ENCODE measurements at places on chromosomes 5 and 9.
A peak's percentile ranks its signal among the peaks of the same experiment; 100 is the strongest.

DNA sequence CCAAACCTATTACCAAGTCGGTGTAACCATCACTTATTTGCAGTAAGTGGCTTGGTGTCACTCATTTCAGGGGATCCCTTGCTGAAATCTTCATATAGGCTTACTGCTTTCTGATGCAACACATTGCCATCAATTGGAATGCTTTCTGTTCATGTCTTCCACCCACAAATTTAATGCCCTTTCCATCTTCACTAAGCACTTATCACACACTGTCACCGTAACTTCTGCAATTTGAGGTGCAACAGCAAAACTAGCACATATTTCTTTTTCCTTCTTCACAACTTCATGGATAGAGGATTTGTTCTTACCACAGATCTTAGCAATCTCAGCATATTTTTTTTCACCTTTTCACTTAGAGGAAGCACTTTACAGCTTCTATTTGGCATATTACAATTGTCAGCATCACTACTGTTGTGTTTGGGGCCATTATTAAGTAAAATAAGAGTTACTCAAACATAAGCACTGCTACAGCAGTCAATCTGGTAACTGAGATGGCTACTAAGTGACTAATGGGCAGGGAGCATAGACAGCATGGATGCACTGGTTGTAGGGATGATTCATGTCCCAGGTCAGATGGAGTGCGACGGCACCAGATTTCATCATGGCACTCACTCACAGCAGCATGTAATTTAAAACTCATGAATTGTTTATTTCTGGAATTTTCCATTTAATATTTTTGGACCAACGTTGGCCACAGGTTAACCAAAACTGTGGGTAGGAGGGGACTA is 70.1 kb downstream of the PIP5K1B start:
- DNase-seq: peak; percentile 65

- no peak for DNase-seq
Observed at GRCh38 chr9:79637177-79637925, 65.6 kb downstream of the TLE4 start.

- DNase-seq: peak; percentile 70
Observed at GRCh38 chr5:72387985-72388384, 67.8 kb downstream of the PTCD2 start.

DNA sequence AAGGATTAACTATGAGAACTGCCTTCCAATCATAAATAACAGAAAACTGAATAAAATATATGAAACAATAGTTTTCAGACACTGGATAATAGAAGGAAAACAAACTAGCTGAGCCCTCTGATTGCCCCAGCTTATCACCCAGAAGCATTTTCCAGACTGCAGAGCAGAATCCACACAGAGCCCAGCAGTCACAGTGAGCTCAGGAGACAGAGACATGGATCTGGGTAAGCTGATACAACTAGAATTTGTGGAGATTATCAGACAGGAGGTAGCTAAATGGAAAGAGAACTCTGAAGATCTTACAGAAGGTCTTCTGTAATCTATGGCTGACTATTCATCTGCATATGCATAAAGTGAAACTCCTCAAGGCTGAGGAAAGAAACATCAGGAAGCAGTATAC is 128.8 kb downstream of the NR2F1-AS1 start:
- no peak for DNase-seq

DNA sequence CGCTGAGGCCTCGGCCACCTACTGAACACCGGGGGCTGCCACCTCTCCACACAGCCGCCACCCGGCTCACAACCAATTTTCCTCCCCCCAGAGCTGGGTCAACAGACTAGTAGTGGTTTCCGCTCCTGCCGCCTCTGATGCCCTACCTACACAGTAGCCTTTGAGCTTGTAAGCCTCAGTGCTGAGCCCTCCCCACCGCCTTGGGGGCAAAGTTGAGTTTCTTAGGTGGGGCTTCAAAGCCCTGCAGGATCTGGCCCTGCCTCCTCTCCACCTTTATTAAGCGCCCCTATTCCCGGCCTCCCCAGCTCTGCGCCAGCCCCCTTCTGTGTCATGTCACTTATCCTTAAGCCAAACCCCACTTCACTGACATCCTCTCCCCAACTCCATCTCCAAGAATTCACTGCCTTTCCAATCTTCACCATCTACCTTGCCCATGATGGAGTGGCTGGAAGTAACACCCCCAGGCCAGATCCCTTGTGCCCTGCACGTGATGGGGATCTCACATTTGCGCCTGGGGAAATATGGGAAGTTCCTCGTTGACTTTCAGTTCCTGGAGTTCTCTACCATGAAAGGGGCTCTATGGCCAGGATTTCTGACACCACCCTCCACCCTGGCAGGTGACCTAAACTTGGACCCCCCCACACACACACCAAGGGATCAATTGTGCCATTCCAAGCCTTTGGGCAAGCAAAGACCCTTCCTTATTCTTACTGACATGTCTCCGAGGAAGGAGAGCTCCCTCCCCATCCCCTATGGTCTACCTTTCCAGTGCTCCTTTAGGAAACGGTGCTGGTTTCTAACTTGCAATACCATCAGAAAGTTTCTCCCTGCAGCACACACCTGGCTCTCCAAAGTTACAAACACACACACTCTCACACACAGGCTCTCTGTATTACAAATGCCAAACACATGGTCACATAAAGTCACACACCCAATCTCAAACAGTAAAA is 2.7 kb upstream of the CNTFR start:
- no peak for DNase-seq

DNA sequence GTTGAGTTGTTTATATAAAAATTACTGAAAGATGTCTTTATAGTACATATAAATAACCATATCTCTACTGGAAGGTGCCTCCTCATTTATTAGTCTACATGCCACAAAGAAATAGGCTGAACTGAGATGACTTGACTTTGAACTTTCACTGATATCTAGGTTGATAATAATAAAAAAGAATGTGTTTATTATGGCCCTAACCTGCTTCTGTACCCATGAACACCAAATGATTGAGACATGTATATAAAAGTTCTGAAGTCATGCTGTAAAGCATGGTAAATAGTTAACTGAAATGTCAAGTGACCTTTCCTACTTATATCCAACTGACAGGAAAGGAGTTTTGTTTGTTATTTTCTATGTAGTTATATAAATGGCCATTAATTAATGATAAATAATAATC is 33.2 kb upstream of the GRAMD2B start:
- no peak for DNase-seq

DNA sequence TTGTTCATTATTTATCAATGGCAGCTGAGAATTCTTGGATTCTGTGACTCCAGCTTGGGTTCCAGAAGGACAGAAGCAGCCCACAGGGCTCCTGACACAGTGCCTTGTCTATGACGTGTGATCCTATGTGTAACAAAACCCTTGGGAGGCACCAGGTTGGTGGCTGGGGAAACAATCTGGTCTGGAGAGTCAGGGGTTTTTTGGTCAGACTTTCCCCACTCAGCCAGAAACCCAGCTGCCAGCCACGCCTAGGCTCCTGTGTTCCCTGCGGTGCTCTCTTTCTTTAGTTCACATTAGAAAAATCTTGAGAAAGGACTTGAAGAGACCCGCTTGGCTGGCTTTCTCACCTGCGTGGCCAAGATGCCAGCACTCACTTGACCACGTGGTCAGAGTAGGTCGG is 15.5 kb upstream of the ZBED3 start:
- no peak for DNase-seq

DNA sequence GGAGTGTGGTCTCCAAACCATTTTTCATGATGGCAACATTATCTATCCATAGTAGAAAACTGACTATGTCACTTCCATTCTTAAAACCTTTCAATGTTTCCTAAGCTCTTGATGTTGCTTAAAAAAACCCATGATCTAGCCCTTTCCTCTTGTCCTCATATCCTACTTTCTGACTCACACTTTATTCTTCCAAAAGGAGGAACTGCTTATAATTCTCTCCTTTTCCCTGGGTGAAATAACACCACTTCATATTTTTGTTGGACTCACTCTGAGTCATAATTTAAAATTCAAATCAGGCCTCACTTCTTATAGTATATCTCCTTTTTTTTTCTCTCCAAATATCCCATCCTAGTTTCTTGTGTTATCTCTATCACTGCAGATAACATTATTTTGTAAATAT is 513.9 kb downstream of the MAN2A1 start:
- peak; percentile 2 for DNase-seq

- DNase-seq: no peak
Observed at GRCh38 chr5:159051421-159052282, 48.1 kb downstream of the EBF1 start.

DNA sequence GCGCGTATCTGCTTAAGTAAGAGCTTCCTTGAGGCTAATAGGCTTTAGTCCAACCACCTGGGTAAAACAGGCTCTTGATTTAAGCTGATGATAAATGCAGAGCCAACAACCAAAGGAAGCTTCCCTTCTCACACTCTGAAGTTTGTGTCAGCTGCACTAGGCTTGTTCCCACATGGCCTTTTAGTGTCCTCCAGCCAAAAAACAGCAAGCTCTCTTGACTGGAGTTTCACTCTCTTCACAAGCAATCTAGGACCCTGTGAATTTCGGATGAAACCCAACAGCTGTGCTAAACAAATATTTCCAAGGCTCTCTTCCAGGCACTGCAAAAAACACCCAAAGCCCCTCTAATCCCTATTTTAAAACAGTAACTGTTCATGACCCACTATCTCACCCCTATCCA is 63.9 kb downstream of the SAXO1 start:
- no peak for DNase-seq

- DNase-seq: no peak
Observed at GRCh38 chr5:10063997-10064396, 185.7 kb downstream of the ATPSCKMT start.

GRCh38 chr9:1007312-1007711 is 30.9 kb downstream of the DMRT3 start:
- no peak for DNase-seq

Measured in foreskin fibroblast (primary cell).